ENCODE measurements at places on chromosomes 1 and 21.

GRCh38 chr1:15243275-15244043, 3.6 kb upstream of the FHAD1 start:
- no peak for DNase-seq

DNA sequence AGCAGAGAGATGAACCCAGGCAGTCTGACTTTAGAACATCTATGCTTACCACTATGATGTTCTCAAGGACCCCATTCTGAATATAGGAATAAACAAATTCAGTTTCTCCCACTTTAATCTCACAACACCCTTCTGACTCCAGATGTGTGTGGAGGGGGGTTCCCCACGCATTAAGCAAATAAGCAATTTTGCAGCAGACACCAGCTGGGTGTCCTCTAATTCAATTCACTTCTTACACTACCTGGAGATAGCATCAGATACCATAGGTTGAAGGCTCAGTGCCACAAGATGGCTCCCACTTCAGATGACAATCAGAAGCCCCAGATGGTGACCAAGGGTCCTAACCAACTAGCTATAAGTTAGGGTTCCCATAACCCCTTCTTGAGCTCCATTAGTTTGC, 30.3 kb upstream of the CEP350 start:
- no peak for DNase-seq

DNA sequence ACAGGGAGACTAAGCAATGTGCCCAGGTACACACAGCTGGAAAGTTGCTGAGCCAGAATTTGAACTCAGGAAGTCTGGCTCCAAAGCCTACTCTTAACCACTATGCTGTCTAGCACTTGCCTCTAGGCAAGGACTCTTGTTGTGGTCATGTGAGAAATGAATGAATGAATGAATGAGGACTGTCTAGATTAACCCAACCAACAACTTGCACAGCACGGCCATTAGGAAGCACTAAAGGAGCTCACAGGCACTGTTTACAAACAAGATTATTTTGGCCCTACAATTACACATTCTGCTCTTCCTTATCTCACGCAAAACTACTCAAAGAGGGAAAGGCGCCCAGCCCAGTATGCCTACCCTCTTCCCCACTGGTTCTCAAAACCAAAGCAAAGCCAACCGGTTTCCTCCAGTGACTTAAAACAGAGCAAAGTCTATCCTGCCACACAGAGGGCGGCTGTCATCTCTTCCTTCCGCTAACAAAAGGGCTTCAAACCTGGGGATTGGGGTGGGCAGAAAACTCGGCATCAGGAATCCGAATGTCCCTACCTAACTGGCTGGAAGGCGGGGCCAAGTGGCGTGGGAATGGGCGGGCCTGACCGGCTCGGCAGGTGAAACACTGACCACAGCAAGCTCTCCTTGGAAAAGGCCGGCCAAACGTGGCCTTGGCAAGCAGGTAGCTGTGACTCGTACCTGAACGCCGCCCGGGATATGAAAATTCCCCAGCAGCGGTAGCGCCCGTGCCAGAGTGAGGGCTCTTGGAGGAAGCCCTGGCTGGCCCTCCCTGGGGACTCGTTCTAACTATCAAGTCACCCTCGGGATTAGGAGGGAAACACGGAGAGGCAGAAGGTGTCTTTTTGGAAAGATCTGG, 948 bp downstream of the STK40 start:
- peak; percentile 55 for DNase-seq

DNA sequence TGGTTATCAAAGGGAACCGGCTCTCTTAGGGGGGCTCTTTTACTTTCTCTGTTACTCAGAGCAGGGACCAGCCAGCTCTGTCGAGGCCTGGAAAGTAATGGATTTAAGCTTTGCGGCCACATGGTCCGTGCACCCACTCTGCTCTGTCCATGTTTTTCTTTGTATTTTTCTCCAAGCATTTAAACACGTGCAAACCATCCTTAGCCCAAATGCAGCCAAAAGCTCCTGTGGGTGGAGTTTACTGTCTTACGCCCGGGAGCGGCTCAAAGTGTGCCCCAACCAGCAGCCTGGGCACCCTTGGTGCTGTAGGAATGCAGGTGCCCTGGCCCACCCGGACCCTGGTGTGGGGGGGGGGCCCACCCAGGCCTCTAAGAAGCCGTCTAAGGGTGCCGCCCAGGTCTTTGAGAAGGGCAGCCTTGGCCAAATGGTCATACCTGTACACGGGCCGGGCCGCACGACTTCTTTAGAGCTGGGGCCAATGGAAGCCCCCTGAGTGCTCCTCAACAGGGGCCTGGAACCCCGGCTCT, 29.2 kb upstream of the POFUT2 start:
- no peak for DNase-seq

DNA sequence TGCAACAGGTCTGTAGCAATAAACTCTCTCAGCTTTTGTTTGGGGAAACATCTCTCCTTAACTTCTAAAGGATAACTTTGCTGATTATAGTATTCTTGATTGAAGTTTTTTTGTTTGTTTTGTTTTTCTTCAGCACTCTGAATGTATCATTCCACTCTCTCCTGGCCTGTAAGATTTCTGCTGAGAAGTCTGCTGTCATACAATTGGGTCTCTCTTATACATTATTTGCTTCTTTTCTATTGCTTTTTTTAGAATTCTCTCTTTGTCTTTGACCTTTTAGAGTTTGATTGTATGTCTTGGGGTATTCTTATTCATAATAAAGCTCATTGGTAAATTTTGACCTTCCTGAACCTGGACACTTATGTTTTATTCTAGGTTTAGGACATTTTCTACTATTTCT, 386.3 kb downstream of the MRPL39 start:
- DNase-seq = no peak

DNA sequence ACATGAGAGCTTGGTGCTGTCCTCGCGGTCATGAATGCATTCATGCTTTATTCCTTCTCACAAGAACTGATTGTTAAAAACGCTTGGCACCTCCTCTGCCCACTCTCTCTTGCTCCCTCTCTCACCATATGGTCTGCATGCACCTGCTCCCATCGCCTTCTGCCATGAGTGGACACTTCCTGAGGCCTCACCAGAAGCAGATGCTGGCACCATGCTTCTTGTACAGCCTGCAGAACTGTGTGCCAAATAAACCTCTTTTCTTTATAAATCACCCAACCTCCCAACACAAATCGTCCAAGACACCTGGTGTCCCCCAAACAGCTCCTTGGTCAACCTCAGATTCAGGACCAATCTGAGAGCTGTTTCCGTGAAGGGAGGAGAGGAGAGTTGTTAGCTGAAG, 43.3 kb upstream of the PCBP3 start:
- no peak for DNase-seq

DNA sequence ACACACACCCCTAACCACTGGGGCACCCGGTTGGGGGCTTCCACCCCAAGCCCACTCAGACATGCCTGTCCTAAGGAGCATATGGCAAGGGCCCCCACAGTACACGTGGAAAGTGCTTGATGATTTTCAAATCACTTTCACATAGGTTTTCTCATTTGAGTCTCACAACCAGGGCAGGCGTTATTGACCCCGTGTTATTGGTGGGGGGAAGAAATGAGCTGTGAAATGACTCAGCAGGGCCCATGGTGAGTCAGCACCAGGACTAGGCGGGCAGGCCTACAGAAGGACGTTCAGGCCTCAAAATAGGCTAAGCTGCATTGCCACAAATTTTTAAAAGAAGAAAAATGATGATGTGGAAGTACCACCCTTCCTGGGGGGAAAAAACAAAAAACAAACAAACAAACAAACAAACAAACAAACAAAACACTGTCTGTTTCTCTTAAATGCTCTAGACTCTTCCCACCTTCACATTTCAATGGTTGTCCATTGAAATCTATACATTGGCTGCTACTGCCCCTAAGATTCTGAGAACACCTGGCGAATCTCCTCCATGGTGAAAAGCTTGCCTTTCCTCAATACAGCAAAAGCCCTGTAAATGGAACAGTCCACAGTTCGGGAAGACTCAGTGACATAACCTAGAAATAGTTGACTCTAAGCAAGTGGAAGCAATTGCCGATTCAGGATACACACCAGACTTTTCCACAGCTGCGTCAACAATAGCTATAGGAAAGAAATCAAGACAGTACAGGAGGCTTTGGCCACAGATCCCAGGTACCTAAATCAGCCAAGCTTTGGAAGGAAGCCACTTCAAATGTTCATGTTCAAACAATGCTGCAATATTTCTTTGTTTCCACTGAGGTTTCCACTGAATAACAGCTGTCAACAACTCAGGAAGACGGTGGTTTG, 234.7 kb downstream of the TOMM20 start:
- peak; percentile 74 for DNase-seq

DNA sequence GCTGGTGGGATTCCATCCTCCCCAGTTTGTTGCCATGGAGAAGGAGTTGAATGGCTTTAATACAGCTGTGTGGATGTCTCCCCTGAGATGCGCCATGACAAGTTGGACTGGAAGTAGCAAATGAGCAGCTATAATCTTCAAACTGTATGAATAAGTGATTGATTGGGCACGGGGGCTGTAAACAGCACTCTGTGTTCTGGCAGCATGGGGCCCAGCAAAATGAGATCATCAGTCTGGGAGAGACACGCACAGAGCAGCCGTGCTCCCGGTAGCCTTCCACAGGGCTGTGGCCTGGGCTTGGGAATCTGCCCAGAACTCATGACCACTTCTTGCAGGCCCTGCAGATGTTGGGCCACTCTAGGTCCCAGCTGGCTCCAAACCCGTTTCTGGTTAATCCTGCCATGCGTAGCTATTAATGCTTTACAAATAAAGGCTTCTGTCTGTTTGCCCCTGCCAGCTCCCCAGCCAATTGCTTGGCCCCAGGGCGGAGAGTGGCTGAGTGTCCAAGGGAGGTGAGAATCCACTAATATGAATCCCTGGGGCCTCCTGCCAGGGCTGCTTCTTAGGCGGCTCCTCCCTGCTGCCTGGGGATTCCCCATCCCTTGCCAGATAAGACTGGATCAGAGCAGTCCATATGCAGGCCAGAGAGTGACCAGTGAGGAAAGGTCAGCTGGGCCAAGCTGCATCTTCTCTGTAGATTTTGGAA, 642.9 kb downstream of the AJAP1 start:
- no peak for DNase-seq

DNA sequence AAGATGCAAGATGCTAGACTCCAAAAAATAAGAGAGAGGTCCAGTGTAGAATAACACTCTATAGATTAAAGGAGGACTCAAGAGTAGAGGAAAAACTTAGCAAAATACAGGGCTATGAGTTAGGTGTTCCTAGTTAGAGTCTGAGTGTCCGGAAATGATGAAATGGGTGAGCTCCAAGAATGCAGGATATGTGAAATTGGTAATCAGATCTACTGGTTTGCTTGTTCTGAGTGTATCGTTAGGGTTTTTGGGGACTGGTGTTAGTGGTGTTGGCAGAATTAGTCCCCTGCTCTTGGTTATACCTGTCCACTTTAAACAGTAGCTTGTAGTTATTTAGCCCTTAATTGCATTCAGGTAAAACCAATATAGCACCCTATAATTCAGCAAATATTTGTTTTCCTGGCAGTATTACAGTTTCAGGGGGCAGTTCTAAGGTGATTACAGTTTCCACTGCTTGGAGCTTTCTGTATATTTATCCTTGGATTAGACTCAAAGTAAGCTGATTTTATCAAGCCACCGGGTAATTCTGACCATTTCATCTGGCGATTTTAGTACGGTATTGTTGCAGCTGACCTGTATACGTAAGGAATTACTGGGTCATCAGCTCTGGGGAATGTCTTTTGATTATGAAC, 332.7 kb downstream of the CHRM3 start:
- no peak for DNase-seq

DNA sequence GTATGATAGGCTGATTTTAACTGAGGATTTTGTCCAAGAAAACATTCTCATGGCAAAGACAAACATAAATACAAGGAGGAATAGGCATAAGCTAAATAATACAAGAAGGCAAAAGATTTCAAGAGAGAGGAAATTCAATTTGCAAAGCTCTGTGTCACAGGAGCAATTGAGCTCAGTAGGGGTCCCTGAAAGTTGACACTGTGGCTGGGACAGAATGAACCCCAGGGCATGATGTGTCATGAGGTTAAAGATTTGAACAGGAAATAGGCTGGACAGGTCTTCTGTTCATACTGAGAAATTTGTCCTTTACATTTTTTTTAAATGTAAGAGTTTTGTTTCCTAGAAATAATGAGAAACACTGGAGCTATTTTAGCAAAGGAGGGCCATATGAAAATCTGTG, 555.4 kb upstream of the NEGR1 start:
- no peak for DNase-seq

- no peak for DNase-seq
These were observed 51.7 kb downstream of the PCNT start for GRCh38 chr21:46375560-46376230.

GRCh38 chr1:59752556-59753414, 62.0 kb upstream of the HOOK1 start:
- no peak for DNase-seq

- DNase-seq = no peak
These were observed 11.8 kb downstream of the CD101 start for GRCh38 chr1:117013309-117013858.

- no peak for DNase-seq
These were observed 11.0 kb upstream of the AVPR1B start for GRCh38 chr1:206128196-206128595.

GRCh38 chr21:17159697-17160096, 353.1 kb upstream of the CXADR start:
- no peak for DNase-seq

- DNase-seq = no peak
These were observed 1655.0 kb downstream of the MRPL39 start for GRCh38 chr21:23952269-23952668.

DNA sequence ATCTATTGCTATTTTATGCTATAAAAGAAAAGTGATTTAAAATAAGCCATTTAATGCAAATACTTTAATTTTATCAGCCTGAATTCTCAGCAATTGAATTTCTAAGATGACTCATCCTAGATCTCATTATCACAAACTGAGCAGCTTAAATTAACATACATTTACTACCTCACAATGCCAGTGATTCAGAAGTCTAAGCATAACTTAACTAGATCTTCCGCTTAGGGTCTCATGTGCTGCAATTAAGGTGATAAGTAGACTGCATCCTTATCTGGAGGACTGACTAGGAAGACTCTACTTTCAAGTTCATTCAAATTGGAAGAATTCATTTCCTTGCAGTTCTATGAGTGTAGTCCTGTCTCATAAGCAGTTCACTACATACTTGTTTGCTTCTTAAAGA, 286.6 kb downstream of the COL11A1 start:
- DNase-seq = no peak

DNA sequence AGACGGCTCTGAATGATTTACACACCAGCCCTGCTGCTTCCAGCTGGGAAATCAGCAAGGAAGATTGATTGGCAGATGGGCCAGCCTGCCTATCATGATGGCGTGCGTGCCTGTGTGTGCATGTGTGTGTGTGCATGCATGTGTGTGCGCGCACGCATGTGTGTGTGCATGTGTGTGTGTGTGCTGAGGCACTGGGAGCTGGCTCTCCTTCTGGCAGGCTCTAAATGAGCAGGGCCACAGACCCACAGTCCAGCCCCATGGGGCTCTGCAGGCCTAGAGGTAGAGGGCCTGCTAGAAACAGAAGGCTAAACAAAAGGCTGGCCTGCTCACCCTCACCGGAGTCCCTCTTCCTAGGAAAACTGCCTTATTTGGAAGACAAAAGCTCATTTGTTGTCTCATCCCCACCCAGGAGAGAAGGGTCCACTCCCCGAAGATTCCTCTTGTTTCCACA, 6.0 kb downstream of the KLHDC8A start:
- no peak for DNase-seq

DNA sequence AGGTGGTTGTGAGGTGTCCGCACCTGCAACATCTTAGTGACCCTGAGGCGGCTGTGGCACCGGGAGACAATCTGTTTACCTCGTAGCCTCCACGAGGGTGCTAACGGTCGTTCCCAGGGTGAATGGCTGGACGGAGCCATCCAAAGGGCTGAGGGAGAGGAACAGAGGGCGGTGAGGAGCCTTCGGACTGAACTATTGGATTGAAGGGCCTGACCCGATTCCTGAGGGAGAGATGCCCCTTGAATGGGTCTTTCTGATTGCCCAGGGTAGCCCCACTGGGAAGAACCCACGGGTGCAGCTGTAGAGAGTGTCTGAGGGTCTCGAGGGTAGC, 2.3 kb downstream of the NR5A2 start:
- DNase-seq = no peak

Measured in NCI-H1092 (cell line).